ENCODE measurements at places on chromosomes 3 and 15.

DNA sequence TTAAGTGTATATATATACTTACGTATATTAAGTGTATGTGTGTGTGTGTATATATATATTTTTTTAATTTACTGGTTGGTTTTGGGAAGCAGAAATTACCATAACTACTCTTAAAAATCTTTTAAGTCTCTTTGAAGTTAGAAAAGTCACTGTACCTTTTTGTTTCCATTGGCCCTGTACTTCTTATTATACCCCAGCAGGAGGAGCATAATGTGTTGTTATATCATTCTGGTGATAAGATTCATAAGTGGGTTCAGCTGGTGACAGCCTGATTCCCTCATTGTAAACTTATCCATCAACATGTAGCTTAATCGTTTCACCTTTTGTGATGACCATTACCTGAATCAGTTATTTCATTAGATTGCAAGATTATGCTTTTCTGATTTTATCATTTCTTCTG lies 30.8 kb downstream of the MLH1 start:
- DNase-seq, result no peak

- no peak for DNase-seq
These were observed 7.6 kb downstream of the NSUN3 start for GRCh38 chr3:94070341-94070911.

GRCh38 chr15:64693134-64693533 lies 82.3 kb downstream of the RBPMS2 start:
- no peak for DNase-seq

- DNase-seq, result no peak
These were observed 1077.4 kb downstream of the EPHA3 start for GRCh38 chr3:90184861-90185260.

GRCh38 chr3:188673646-188674186 lies 498.1 kb upstream of the TPRG1 start:
- DNase-seq, result no peak

GRCh38 chr3:52893723-52894122 lies 3.6 kb downstream of the STIMATE start:
- DNase-seq, result no peak

Measured in stimulated activated CD8-positive, alpha-beta memory T cell treated with anti-CD3 and anti-CD28 coated beads, Interleukin-4, amount 100 ng/mL, for 1 hour (primary cell).